ENCODE measurements at places on chromosomes 1 and 21.
A peak's percentile ranks its signal among the peaks of the same experiment; 100 is the strongest.

- no peak for DNase-seq
Measured at GRCh38 chr1:177849130-177849529, 120.7 kb downstream of the SEC16B start.

GRCh38 chr1:202367271-202367670 lies 18.8 kb downstream of the PPP1R12B start:
- no peak for DNase-seq

DNA sequence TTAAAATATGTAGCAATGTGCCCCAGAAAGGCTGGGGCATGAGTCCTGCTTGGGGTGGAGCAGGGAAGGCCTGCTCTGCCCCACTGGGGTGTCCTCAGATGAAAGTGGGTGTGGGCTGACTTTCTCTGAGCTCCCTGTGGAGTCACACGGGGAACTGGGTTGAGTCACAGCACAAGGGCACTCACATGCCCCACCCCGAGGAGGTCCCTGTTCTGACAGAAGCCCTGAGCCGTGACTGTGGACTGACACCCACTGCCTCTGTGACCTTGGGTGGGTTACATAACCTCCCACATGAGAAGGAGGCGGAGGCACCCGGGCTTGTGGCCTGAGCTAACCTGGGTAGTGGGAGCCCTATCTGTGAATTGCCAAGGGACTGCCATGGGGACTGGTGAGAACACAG lies 52.5 kb upstream of the TINAGL1 start:
- no peak for DNase-seq

GRCh38 chr1:53081384-53082066 lies 19.5 kb downstream of the PODN start:
- no peak for DNase-seq

- DNase-seq: no peak
Measured at GRCh38 chr1:2597441-2598328, 11.1 kb downstream of the PRXL2B start.

DNA sequence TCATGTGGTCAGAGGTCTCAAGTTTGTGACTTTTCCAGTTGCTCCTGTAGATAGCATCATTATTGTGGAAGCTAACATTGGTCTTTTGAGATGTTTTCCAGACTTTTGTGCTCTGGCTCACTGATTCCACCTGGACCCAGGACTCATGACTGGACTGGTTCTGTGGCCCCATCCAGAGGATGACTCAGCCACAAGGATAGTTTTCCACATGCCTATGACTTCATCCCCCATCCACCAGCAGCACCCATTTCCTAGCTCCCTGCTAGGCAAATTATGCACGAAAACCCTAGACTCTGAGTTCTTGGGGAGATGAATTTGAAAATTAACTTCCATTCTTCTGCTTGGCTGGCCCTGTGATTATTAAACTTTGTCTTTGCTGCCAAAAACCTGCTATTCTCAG lies 949.3 kb downstream of the MRPL39 start:
- no peak for DNase-seq

- no peak for DNase-seq
Measured at GRCh38 chr1:6065093-6065858, 19.6 kb downstream of the KCNAB2 start.

DNA sequence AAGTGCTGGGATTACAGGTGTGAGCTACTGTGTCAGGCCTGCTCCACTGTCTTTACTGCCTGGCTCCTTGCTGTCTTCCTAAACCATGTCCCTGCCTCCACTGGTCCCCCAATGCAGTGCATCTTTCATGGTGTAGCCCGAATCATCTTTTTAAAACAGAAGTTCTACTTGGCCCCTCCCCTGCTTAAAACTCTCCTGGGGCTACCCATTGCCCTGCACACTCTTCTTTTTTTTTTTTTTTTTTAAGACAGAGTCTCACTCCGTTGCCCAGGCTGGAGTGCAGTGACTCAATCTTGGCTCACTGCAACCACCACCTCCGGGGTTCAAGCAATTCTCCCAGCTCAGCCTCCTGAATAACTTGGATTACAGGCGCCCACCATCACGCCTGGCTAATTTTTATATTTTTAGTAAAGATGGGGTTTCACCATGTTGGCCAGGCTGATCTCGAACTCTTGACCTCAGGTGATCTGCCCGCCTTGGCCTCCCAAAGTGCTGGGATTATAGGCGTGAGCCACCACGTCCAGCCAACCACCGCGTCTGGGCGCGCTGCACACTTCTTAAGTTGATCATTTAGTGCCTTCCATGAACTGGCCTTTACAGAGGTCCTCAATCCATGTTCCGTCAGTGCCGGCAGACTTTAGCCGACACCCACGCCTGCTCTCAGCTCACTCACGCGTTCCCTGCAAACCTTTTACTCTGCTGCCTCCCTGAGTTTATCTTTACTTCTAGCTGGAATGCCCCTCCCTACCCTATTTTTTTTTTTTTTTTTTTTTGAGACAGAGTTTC lies 2.4 kb downstream of the FCN3 start:
- no peak for DNase-seq

- DNase-seq: no peak
Measured at GRCh38 chr1:94553323-94553730, 11.8 kb upstream of the F3 start.

- DNase-seq: peak; percentile 58
Measured at GRCh38 chr1:212433577-212434462, 1.1 kb downstream of the NENF start.

GRCh38 chr1:223211323-223211985 lies 68.4 kb upstream of the TLR5 start:
- DNase-seq: no peak
